ENCODE measurements at places on chromosomes 13 and 19. TPM values are rescaled to one million over a fixed set of nuclear protein-coding genes. Genes with fewer than 3 reads are reported as not detected.

DNA sequence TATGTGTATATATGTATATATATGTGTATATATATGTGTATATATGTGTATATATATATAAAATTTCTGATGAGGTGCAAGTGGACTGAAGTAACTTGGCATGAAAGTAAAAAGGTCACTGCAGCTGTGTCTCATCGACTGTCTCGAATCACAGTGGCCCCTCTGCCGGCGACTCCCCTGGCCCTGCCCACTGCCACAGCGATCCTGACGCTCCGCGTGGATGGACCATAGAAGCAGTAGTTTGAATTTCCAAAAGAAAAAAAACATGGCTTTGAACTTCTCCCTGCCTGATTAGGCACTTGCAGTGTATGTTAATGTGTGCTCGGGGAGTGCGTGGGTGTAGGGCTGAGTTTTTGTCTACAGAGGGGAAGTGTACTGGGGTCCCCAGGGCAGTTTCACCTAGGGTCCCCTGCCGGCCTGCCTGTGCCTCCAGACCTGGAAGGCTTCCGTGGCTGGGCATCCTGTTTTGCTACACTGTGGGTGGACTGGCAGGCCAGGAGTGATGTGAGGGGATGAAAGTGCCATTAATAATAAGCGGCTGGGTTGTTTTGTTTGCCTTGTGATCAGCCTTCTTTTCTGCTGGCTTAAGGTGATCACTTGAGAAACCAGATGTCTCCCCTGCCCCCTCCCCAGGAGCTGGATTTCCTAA, 10.8 kb downstream of the ZIC5 start:
- DNase-seq: no peak
- H3K27ac ChIP-seq: no peak overlapping the region
- no peaks in the 10 kb centered on the region for H3K36me3 ChIP-seq
- peaks cover 78% of the 10 kb centered on the region for H3K27me3 ChIP-seq

DNA sequence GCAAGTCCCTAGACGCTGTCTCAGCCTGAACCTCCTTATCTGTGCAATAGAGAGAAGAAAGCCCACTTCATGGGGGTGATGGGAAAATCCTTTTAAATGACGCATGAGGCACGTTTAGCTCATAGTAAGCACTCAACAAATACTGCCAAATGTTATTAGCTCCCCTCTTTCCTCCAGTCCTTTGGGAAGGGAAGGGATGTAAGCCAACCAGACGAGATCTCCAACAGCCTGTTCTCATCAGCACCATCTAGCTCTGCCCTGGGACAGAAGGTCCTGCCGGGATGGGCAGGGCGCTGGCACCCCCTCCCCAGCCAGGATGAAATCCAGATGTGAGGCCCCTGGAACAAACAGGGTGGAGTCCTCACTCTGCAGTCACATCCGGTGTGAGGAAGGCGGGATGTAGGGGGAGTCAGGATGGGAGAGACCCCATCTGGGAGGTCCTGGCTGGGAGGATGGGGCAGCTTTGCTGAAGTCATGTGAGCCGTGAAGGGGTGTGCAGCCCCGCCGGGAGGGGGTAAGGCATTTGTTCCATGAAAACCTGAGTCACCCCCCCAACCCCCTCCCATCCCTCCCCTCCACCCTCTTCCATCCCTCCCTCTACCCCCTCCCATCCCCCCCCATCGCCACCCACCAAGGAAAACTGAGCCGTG, 4.6 kb downstream of the S1PR2 start:
- no peak overlapping the region for H3K27ac ChIP-seq
- DNase-seq: no peak
- H3K36me3 ChIP-seq: peaks cover 4% of the 10 kb centered on the region
- no peaks in the 10 kb centered on the region for H3K27me3 ChIP-seq
- no peak overlapping the region for H3K4me3 ChIP-seq

DNA sequence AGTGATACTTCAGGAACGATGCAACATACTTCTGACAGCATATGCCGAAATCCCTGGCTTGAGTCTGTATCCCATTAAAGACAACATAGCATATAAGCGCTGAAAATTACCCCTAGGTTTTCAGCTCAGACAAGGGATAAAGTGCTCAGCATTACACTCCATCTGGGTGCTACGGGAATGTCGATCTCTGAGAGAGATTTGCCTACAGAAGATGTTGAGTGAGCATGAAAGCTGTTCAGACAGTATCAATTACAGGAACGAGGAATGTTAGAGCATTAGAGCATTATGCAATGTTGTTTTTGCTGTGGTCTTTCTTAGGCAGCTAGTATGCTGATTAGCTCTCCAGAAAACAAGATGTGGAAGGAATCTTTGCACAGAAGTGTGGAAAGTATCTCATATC, 484.5 kb downstream of the LIG4 start:
- no peak overlapping the region for H3K27ac ChIP-seq
- DNase-seq: no peak
- H3K36me3 ChIP-seq: no peaks in the 10 kb centered on the region

DNA sequence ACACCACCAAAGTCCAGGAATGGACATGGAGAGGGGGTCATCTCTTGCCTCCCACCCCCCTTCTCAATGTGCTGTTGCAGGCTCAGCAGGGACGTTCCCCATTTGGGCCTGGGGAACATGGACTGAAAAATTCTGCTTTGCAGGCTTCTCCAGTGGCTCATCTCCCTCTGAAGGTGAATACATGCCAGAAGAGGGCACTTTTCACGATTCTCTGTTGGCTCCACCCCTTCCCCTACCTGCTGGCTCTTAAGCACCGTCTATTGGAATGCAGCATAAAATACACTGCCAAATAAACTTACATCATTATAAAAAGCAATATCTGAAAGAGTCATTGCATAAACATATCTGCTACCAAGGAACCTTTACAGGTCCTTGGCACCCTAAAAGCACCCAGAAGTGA, 35.7 kb downstream of the NHLRC3 start:
- no peaks in the 10 kb centered on the region for H3K4me1 ChIP-seq
- H3K36me3 ChIP-seq: no peaks in the 10 kb centered on the region
- H3K27ac ChIP-seq: no peak overlapping the region
- peaks cover 35% of the 10 kb centered on the region for H3K27me3 ChIP-seq
- no peak overlapping the region for H3K4me3 ChIP-seq

The RNF225 gene
- total RNA-seq: 0.45 TPM

The SIAH3 gene
- total RNA-seq: not detected

The CGB8 gene
- total RNA-seq: not detected

The PSG4 gene
- not detected for total RNA-seq

The ZNF221 gene
- total RNA-seq: 1.5 TPM

Data from activated CD4-positive, alpha-beta memory T cell treated with anti-CD3 and anti-CD28 coated beads, Interleukin-2, amount 10 ng/mL, durations not matched to agents 7 days and 5 days (primary cell).